ENCODE measurements at places on chromosomes 13 and 19.

GRCh38 chr19:29442910-29443309 lies 82.9 kb upstream of the VSTM2B start:
- no peak for DNase-seq

DNA sequence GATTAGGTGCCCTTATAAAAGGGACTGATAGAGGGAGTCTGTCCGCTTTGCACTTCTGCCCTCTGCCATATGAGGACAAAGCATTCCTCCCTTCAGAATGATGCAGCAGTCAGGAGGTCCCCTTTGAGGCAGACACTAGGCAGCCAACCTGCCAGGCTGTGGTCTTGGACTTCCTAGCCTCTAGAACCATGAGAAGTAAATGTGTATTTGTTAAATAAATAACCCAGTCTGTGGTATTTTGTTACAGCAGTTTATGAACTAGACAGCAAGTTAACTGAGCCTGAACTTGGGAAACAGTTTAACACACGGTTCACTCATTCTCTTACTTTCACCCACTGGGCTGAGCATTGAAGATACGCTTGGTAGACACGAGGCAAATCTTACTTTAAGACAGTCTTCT lies 313.2 kb downstream of the UQCRFS1 start:
- no peak for DNase-seq

DNA sequence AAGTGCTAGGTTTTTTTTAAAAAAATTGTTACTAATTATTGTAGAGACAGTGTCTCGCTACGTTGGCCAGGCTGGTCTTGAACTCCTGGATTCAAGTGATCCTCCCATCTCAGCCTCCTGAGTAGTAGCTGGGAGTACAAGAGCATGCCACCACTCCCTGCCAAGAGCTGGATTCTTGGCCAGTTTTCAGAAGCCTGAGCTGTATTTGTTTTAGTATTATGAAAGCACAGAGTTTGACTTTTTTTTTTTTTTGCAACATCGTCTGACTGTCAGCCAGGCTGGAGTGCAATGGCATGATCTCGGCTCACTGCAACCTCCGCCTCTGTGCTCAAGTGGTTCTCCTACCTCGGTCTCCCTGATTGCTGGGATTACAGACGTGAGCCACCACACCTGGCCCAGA lies 7.0 kb downstream of the ARMC6 start:
- DNase-seq = no peak

GRCh38 chr13:25910991-25911419 lies 140.8 kb downstream of the SHISA2 start:
- no peak for DNase-seq

DNA sequence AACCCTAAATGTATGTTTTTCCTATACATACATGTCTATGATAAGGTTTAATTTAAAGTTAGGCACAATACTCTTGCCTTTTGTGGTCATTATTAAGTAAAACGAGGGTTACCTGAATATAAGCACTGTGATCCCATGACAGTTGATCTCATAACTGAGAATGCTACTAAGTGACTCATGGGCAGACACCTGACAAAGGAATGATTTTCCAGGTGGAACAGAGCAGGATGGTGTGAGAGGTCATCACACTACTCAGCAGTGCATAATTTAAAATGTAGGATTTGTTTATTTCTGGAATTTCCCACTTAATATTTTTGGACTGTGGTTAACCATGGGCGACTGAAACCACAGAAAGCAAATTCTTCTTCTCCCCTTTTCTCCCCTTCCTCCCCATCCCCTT lies 178.9 kb downstream of the UGGT2 start:
- no peak for DNase-seq

- no peak for DNase-seq
Measured at GRCh38 chr13:27975564-27976361, 6.6 kb upstream of the CDX2 start.

DNA sequence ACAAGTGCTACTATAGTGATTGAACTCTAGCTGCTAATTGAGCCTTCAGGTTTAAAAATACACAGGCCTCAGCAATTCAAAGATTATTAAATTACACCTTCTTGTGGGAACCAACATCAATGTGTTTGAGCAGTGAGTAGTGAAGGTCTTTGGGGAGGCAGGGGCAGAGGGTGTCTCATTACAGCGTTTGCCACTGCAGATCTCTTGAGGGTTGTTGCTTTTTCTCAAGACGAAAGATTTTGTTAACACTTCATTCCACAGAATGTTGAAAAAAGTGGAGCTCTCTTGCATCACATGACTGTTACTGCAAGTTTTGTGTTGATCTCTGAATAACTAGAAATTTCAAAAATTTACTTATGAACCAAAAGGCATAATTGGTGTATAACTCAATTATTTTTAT lies 253.6 kb downstream of the ATP8A2 start:
- no peak for DNase-seq

GRCh38 chr19:511101-511851 lies 4.0 kb downstream of the TPGS1 start:
- DNase-seq = peak; percentile 89

DNA sequence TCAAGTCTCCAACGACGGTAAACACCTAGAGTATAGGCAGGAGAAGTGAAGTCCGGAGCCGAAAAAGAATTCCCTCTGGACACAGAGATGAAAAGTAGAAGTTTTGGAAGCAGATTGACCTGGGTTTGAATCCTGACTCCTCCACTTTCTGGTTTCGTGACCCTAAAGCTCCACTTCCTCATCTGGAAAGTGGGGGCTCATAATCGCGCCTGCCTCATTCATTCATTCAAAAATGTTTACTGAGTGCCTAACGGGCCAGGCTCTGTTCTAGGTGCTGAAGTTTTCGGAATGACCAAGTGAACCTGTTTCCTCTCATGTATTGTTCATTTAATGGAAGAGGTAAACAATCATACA lies 7.1 kb upstream of the EML2 start:
- DNase-seq = peak; percentile 7

GRCh38 chr13:97387485-97387839 lies 46.5 kb upstream of the RAP2A start:
- DNase-seq = peak; percentile 78

- no peak for DNase-seq
Measured at GRCh38 chr13:57630661-57631595, 616 bp upstream of the PCDH17 start.

DNA sequence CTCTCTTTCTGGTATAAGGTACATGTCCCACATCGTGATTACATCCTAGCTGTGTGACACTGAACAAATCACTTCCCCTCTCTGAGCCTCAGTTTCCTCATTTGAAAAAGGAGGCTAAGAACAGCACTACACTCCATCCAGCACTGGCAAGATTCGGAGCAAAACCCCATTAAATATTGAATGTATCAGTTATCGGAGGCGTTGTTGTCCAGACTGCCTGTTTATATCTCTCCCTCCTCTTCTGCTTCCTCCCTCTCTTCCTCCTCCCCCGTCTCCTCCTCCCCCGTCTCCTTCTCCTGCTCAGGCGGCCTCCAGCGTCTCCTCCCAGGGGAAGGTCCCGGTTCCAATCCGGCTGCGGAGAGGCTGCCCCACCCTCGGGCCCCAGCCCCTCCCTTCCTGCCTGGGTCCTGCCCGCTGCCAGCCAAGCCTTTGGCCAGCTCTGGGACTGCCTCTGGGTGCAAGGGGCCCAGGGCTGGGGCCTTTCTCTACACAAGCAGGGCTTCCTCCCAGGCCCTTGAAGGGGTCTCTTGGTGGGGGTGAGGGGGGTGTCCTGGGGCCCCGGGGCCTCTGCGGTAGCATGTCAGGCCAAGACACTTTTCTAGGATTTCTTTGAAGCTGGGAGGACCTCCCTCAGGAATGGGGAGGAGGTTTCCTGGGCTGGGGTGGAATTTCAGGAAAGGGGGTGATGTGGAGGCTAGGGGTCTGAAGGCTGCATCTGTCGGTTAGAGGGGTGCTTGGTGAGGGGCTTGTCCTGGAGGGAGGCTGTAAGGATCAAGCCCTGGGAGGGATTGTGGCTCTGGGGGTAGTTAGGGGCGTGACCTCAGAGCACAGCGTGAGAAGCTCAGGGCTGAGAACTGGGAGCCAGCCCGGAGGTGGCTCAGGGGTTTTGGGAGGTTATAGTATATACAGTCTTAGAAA lies 1.9 kb downstream of the RRAS start:
- DNase-seq = peak; percentile 90

DNA sequence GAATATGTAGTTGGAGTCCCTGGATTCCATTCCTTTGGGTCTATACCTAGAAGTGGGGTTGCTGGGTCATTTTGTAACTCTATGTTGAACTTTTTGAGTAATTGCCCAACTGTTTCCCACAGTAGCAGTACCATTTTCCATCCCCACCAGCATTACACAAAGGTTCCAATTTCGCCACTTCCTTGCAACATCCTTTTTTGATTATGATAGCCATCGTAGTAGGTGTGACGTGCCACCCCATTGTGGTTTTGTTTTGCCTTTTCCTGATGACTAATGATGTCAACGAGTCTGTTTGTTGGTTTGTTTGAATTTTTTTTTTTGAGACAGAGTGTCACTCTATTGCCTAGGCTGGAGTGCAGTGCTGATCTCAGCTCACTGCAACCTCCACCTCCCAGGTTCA lies 3.3 kb upstream of the PEX11G start:
- peak; percentile 84 for DNase-seq

DNA sequence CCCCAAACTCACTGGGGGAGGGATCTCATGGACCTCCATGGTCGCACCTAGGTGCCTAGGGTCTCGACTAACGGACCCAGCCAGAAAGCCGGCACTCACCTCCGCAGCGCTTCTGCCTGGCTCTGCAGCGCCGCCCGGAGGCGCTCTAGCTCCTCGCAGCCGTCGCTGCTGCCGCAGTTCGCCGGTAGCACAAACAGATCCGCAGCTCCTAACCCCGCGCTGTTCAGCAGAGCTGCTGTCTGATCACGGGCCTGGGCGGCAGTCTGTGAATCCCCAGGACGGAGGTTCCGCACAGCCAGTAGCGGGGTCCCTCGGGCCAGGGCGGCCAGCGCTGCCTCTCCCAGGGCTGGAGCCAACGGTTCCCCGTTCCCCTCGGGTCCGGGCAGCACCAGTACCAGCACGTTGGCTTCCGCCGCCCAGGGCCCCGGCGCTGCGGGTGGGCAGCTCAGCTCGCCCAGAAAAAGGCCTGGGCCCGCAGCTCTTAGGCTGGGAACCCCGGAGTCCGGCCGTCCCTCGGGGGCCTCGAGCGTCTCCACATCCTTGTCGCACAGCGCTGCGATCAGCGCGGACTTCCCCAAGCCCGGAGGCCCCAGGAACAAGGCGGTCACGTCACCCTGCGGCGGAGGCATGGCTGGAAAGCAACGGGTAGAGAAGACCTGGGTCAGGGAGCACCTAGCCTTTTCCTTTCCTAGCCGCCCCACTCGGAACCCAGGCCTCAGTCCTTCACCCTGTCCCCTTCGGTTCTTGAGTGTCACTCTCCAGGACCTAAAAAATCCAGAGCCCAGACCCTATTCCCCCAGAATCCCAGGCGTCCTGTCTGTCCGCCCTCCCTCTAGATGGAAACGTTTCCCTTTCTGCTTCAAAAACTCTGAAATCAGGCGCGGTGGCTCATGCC lies 977 bp downstream of the IRGQ start:
- DNase-seq = peak; percentile 78

GRCh38 chr19:11337080-11337479 lies 2.4 kb downstream of the RAB3D start:
- DNase-seq = peak; percentile 58

GRCh38 chr13:21048901-21049698 lies 12.3 kb downstream of the LATS2 start:
- no peak for DNase-seq

DNA sequence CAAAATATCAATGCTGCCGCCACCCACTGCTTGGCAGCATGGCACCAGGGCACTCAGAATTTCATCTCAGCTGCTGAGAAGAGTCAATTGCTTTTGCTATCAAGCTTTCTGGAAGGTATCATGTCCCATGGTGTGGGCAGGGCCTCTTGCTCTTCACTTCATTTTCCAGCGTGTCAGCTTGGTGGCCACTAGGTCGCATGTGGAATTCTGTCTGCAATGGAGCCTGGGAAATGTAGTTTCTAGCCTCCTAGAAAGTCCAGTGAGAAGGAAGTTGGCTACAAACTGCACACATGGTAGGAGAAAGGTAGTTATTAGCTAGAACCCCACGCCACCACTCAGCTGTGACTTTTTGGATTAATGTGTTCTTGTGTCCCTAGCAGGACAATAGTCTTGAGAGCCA lies 105.3 kb downstream of the MYO16 start:
- no peak for DNase-seq

- DNase-seq = no peak
Measured at GRCh38 chr19:12828494-12828893, 5.9 kb downstream of the RTBDN start.

DNA sequence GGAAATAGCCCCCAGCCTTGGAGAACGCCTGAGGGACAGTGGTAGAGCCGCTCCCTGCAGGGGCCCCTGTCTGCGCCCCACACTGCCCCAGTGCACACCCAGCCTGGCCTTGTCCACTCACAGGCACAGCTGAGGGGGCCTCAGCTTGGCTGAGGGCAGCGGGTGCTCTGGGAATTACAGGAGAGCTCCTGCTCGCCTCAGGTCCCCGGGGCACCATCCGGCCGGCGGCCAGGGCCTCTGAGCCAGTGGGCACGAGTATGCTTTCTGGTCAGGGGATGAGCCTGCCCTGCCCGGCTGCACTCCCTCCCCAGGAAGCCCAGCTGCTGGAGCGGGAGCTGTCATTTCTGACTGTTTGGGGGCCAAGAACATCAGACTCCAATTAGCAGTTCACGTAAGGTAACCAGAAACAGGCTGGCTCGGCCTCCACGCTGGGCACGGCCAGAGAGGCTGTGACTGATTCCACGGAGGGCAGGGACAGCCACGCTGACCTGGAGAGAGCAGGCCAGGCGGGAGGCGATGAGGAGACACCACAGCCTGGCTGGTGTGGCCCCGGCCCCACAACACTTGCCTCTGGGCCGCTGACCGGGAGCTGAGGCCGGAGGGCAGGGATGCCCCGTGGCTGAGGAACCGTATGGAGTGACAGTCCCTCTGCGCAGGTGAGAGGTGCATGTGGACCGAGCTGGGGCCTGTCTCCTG lies 15.4 kb downstream of the CEBPG start:
- no peak for DNase-seq

- no peak for DNase-seq
Measured at GRCh38 chr13:90287521-90287920, 1060.0 kb upstream of the MIR17HG start.

DNA sequence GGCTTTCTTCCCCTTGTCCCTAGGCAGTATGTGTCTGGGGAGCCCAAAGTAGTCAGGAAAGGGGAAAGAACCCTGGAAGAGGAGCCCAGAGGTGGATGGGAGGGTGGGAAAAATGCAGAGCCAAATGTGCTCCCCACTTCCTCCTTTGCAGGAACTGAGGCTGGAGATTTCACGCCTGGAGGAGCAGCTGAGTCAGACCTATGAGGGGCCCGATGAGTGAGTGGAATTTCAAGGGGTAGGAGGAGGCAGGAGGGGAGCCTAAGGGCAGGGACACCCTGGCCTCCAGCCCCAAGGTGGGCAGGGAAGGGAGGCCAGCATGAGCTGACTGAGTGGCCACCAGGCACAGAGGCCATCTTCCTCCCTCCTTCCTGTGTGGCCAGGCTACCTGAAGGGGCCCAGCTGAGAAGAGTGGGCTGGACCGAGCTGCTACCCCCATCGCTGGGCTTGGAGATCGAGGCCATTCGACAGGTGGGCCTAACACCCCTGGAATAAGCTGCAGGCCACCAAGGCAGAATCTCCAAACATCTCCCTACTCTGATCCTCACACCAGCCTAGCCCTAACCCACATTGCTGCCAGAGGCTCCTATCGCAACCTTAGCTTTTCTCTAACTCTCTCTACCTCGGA lies 14.3 kb downstream of the PTH2 start:
- DNase-seq = peak; percentile 57

- DNase-seq = peak; percentile 29
Measured at GRCh38 chr19:31351056-31351854, 2.0 kb upstream of the TSHZ3 start.

All from suppressor macrophage (primary cell).